Stimulated activated CD8-positive, alpha-beta memory T cell treated with anti-CD3 and anti-CD28 coated beads, Interleukin-7, amount 100 ng/mL, for 4 hours (primary cell): ENCODE measurements at places on chromosomes 7 and 10.

DNA sequence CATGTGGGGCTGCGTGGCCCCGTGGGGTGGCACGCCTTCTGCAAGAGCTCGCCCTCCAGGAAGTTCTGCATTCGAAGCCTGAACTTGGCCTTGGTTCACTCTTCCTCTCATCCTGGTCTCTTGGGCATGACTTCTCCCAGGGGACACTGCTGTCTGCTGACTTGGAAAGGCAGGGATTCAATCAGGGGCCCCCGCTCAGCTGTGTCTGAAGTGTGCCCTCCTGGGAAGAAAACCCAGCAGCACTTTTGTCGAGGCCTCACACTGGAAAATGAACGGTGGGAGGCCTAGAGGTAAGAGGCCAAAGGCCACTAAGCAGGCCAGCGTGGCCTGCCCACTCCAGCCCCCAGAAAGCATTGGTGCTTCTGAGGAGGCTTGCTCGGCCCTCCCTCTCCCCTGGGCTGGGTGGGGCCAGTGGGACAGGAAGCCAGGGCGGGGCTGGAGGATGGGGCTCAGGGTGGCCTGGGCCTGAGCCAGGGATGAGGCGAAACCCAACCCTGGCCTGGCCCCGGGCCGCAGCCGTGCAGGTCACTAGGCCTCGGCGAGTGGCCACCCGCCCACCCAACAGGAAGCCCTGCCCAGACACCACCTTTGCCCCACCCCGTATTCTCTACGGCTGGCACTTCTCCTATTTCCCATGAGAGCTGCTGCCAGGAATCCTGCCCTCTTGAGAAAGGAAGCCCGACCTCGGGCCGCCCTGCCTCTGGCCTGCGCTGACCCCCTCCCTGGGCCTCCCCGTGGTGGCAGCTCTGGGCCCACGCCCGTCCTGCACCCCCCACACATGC lies 81.1 kb downstream of the ZMIZ1 start:
- DNase-seq = no peak

DNA sequence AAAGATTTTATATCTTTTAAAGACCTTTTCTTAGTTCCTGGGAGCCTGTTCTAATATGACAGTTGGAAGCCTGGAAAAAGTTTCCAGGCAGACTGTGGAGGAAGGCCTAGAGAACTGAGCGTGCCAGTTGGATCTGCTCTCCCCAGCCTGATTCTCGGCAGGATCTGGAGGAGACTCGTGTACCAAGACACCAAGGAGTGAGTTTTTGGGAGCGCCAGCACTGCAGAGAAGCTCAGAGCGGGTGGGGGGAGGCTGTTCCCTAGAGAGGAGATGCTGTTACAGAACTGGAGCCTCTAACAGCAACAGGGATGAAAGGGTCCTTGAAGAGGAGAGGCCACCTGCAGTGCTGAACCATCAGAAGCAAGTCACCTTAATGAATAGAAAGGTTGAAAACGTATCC lies 52.9 kb downstream of the LYZL2 start:
- DNase-seq = no peak

- no peak for DNase-seq
Measured at GRCh38 chr10:106479636-106480035, 684.9 kb downstream of the SORCS1 start.

DNA sequence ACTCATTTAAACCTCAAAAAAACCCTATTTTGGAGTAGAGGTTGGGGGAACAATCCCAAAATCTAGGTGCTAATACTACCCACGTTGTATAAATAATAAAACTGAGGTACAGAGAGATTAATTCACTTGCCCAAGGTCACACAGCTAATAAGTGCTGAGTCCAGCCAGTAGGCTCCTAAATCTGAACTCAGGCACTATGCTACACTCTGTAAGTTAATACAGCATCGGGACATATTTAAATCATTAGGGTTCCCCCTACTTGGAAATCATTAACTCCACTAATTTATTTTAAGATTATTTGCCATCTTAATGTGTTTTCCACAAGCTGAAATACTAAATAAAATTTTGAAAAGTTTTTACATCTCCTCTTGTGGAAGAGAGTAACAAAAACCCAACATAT lies 24.2 kb downstream of the PIP4K2A start:
- no peak for DNase-seq

DNA sequence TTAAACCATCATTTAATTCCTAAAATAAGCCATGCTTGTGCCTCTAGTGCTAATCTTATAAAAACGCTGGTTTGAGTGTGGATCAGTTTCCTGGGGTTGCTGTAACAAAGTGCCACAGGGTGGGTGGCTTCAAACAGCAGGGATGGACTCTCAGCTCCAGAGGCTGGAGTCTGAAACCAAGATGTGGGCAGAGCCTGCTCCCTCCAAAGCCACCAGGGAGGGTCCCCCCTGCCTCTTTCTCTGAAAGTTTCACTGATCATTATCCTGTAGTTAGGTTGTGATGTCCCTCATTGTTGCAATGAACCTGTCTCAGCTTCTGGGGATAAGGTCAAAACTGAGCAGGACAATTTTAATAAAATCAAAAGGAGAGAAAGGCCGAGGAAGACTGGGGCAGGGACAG lies 251.9 kb upstream of the TCERG1L start:
- no peak for DNase-seq

DNA sequence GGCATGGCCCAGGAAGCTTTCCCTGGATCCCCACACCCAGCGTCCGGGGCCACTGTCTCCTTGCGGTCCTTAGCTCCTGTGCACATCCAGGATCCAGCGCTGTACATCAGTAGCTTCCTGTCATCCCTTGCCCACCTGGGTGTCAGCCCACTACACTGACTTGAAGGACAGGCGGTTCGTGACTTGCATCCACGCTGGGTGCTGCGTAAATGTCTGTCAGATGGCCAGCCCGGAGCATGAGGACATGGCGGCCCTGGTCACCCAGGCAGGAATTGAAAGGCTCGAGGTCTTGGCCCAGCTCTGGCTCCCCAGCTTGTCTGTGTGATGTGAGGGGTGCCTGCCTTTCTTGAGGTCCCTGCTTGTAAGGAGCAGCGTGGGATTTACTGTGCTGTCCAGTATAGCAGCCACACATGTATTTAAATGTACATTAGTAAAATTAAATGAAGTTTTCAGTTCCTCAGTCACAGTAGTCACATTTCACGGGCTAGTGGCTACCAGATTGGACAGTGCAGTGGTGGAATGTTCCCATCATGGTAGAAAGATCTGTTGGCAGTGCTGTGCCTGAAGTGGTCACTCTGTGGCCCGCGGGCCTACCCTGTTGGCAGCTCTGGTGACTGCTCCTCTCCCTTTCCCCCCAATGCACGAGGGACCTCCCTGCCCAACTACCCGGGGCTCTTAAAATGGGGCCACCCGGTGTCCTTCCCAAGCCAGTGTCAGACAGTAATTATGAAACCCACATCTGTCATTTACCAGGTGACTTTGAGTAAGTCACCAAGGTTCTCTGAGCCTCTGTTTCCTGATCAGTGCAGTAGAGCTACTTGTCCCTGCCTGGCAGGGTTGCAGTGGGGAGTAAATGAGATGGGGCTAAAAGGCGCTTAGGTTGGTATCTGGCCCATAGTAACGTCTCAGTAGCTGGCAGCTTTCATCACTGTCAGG lies 97.8 kb upstream of the PPIF start:
- DNase-seq = no peak

GRCh38 chr7:144019457-144019856 lies 19.3 kb downstream of the OR6B1 start:
- no peak for DNase-seq

- no peak for DNase-seq
Measured at GRCh38 chr7:41339913-41340676, 362.8 kb downstream of the INHBA start.

DNA sequence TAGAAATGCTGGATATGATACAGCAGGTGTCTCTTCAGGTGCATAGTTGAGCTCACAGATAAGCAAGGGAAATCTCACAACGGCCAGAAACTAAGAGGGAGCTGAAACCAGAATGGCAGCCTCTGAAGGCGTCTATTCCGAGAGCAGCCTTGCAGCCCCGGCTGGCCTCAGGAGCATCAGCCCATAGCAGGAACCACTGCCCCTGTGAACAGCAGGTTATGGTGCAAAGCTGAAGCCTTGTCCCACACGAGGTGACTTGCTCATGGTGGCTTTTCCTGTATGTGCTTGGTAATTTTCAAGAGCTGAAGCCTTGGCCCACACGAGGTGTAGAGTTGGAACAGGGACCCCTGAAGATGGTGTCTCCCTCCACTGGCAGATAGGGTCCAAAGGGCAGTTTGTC lies 33.2 kb downstream of the BNIP3 start:
- DNase-seq = no peak

DNA sequence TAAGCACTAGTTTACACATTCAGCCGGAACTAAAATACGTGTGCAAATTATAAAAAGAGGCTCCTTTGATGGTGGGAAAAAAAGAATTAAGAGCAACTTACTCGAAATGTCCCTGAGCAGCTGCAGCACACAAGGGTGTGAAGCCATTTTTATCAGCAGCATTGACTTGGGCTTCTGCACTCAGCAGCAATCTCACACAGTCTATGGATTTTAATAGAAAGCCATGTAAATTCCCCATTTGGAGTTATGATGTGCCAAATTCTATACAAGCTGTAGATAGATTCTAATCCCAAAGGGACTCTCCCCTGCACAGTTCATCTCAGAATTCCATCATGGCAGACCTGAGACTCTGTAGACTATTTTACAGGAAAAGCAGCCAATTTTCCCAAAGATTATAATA lies 90.5 kb downstream of the CTTNBP2 start:
- no peak for DNase-seq
